NCI-H2107 (cell line): ENCODE measurements at places on chromosomes 1 and 21.

DNA sequence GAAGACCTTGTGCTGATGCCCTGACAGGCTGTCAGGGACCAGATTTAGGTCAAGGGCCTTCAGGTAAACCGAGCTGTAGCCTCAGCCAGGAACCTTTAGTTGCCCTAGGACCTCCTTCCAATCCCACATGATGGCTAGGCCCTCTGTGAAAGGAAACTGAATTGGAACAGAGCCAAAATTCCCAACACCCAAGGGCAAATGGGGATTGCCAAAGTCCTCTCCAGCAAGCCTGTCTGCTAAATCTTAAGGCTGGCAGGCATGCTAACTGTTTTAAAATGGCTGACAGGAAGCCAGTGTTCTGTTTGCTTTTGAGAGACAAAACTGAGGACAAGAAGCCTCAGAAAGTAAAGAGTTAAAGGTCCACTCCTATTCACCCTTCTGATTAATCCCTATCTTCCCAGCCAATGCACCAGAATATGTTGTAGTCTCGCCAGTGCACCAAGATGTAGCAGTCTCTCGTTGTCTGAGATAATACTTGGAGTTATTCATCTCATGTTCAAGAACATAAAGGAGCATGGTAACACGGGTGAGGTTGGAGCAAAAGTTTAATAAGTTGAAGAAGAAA lies 35.1 kb downstream of the MSTO1 start:
- DNase-seq, result no peak

GRCh38 chr1:219188331-219188803 lies 14.7 kb downstream of the LYPLAL1 start:
- DNase-seq, result no peak

- peak; percentile 1 for DNase-seq
Measured at GRCh38 chr1:7042322-7043190, 257.3 kb downstream of the CAMTA1 start.

DNA sequence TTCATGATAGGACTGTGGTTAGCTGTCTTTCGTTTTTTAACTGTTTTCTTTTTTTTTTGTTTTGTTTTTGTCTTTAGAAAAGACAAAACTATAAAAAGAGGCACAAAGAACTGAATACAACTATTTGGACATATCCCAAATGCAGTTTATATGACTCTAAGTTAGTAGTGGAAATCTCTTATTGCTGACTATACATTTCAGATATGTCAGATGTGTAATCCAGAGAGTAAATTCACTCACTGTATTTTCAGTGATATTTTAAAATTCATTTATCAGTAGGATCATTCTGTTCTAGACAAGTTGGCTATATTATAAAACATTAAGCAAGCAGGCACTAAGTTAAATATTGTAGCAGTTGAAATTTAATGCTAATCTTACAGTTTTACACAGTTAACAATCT lies 5.7 kb downstream of the RAP1A start:
- no peak for DNase-seq

- DNase-seq, result no peak
Measured at GRCh38 chr1:89871768-89872473, 51.1 kb downstream of the LRRC8D start.

GRCh38 chr1:2911421-2912178 lies 109.7 kb upstream of the ACTRT2 start:
- DNase-seq, result no peak
